ENCODE measurements at places on chromosomes 2 and 18.

DNA sequence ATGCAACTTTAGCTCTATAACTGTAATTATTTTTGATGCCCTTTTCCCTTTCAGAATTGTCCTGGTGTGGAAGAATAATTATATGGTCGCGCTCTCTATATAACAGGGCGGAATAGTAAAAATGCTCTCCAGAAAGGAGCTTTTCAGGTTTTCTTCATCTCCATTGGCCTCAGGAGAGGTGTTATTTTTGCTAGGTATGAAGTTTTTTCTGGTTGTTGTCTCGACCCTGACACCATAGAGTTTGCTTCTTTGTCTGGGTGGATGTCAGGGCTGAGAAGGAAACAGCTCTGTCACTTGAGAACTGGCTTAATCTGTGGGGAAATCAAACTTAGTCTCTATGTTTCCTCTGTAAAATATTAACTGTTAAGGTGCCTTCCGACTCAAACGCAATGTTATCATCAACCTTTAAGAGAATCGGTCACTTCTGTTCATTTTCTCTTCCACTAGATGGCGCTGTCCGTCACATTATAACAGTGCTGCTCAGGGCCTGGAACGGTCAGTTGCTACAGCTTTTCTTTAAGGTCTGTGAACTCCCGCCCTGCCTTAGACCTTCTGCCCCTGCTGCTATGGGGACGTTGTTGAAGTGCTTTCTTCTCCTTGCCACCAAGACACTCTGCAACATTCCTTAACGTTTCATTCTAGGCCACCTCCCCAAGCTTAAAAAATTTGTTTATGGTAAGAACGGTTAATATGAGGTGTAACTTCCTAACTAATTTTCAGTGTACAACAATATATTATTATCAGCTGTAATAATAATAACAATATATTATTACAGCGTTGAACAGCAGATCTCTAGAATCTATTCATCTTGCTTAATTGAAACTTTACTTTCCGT, 23.8 kb upstream of the SERPINB12 start:
- DNase-seq: peak; percentile 42

GRCh38 chr2:209577376-209578357, 153.8 kb downstream of the MAP2 start:
- DNase-seq: no peak

DNA sequence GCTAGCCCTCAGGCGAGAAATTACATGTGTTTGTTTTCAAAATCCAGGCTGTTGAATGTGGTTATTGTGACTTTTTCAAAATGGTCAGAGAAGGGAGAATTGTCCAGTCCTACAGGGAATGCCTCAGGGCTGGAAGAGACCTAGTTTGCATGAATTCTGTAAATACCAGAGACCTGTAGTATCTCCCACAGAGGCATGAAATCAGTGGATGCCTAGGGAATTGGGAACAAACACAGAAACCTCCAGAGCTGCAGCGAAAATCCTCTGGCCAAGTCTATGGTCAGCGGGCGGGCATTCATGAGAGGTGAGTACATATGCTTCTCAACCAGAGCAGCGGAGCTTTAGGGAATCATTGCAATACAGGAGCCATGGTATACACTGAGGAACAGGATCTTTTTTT, 1596.5 kb upstream of the NXPH2 start:
- no peak for DNase-seq

GRCh38 chr18:50853863-50854271, 25.1 kb upstream of the ME2 start:
- DNase-seq: no peak

DNA sequence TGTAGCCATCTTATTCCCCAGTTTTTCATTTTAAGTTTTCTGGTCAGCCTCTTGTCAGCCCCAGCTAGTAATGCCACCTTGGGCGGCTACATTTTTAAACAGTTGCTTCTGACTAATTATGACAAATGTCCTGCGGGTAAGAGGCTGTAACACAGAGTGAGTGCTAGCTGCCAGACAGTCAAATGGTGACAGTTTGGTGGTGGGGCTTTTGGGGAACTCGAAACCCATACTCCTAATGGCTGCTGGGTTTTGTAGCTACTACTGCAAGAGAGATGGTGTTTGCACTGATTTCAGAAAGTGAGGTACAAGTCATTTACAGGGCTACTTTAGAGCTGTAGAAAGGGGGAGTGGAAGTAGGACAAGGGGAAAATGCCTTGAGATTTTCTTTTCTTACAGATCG, 48.2 kb downstream of the ZCCHC2 start:
- DNase-seq: no peak

GRCh38 chr2:112758711-112759110, 5.7 kb downstream of the CKAP2L start:
- DNase-seq: no peak

GRCh38 chr18:78431606-78432005, 548.0 kb upstream of the SALL3 start:
- DNase-seq: no peak

DNA sequence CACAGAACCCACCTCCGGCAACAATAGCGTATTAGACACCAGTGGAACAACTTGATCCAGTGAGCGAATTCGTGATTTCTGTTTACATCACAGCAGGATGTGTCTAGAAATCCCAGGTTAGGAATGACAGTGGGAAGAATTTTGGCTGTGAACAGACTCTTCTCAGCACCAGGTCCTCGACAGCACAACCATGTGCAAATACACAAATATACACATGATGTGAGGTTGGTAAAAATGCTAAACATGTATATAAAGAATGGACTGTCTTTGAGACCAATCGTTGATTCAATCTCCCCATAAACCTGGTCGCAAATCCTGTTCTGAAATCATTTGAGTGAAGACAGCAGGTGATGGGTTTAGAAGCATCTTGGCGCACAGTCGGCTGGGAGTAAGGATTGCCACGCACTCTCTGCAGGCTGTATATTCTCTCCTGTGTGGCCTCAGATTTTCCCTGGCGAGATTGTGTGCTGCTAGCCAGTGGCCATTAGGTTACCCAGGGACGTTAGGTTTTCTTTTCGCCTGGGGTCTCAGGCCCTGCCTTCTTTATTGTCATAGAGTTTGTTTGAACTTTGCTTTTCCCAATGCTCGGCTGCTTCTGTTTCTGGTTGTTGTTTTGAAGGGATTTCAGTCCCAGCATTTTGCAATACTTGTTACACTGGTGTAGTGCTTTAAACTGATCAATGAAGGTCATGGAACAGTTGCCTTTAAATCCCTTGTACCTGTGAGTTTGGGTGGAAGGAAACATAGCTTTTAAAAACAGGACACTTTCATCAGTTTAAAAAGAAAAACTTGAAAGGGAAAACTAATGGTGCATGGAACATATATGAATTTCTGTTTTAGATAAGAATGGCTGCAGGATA, 147.3 kb downstream of the ALPK2 start:
- no peak for DNase-seq

DNA sequence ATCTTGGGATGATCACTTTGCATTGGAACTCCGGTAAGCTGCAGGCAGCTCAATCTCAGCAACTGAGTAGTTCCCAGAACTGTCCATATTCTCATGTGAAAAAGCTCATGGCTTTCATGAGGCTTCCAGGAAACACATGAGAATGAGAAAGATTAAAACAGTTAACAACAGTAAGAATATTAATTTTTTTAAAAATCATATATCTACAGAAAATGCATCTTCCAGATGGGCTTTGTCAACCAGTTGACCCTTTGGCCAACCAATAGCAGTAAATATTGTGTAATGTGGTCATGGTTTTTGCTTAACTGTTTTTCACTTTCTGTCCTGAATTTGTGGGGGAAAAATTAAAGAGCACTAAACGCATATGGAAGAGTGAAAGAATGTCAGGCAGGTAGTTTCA, 131.2 kb upstream of the CCDC195 start:
- DNase-seq: no peak

- no peak for DNase-seq
Measured at GRCh38 chr2:20590704-20591515, 60.0 kb downstream of the HS1BP3 start.

GRCh38 chr2:103139628-103140268, 377.9 kb downstream of the TMEM182 start:
- no peak for DNase-seq

DNA sequence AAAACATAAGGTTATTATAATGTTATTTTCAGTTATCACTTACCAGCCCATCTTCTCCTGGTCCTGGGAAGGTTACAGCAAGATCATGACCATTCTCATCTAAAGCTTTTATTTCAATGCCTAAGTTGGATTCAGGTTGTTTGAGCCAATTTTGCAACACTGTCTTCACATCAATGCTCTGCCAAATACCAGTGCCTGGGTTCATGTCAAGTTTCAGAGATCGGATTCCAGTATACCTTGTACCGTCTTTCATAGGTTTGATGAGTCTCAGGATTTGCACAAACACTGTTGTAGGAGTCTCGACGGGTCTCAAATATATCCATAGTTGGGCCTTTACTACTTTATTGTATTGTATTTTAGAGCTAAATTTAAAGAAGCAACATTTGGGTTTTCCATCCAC, 2.5 kb downstream of the MSTN start:
- DNase-seq: no peak

DNA sequence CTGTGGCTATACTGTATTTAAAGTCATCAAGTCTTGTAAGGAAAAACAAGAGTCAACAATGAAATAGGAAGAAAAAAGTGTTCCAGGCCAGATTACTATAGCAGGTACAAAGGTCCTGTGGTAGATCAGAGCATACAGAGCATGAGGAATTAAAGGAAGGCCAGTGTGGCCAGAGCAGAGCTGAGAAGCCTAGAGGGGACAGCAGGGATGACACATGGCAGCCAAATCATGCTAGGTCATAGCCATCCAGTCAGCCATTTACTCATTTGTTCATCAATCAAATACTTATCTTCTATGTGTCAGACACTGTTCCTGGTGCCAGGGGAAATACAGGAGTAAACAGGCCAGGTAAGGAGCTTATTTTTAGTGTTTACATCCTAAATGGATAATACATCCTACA, 24.3 kb downstream of the ADD2 start:
- DNase-seq: no peak

- no peak for DNase-seq
Measured at GRCh38 chr18:75363446-75364225, 63.9 kb downstream of the SMIM21 start.

DNA sequence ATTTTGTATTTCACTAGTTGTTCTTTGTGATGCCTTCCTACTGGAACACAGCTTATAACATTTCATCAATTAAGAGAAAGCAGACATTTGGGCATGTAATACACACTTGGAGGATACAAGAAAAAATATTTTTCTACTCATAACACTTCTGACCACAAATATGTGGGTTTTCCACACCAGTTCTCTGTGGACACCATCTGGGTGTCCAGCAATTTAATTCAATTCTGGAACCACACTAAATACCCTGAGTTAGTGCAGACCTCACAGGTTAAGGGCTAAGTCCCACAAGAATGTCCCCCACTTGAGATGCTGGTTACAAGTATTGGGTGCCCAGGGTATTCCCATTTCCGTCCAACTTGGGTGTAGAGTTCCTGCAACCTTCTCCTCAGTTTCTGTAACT, 91.1 kb upstream of the SKOR2 start:
- DNase-seq: no peak

GRCh38 chr2:237624565-237624964, 2.8 kb upstream of the LRRFIP1 start:
- DNase-seq: no peak

GRCh38 chr2:171271971-171272436, 111.3 kb upstream of the TLK1 start:
- no peak for DNase-seq

- DNase-seq: peak; percentile 71
Measured at GRCh38 chr2:201128933-201129505, 13.1 kb downstream of the CFLAR start.

- DNase-seq: no peak
Measured at GRCh38 chr2:12014088-12014960, 267.9 kb downstream of the LPIN1 start.

DNA sequence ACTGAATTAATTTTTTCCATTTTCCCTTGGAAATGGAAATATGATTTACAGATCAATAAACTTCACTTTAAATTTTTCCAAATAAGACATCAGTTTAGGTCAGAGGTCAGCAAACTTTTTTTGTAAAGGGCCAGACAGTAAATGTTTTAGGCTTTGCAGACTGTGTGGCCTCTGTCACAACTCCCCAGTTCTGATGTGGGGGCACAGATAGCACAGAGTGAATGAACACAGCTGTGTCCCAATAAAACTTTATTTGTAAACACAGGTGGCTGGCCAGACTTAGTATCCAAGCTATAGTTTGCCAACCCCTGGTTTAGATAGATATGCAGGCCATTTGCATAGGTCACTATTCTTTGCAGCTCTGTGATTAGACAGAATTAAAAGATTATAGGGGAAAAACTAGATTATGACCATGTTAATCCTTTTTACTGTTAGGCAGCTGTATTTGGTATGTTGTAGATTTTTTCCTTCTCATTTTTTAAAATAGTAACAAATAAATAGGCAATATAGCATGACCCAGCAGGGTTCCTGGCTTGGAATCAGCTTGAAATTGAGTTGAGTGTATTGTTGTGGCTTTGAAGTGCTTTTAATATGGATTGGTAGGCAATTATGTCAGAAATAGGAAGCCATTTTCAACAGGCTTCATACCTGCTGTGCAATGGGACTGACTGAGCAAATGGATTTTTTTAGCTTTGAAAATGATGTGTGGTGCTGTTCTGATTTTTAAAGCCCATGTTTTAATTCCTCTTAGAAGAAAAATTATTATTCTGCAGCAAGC, 59.7 kb downstream of the WDSUB1 start:
- DNase-seq: no peak

DNA sequence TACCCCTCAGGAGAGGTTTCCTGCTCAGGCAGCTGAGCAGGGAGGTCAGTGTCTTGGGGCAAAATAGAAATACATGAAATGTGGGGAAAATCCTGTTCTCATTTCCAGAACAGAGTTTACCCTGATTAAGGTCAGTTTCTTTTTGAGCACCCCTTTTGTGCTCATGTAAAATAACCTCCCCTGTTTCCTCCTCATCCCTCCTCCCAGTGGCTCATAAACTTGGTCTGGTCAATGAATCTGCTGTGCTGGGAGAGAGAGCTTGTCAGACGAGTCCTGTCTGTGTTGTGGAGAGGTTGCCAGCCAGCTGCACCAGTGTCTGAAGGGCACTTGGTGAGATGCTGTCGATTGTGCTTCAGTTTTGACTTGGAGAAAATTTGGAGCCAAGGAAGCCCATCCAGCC, 48.6 kb downstream of the NTSR2 start:
- no peak for DNase-seq

- peak; percentile 47 for DNase-seq
Measured at GRCh38 chr2:200703127-200703925, 108.4 kb upstream of the BZW1 start.

- no peak for DNase-seq
Measured at GRCh38 chr2:238786379-238786778, 61.5 kb upstream of the TWIST2 start.

DNA sequence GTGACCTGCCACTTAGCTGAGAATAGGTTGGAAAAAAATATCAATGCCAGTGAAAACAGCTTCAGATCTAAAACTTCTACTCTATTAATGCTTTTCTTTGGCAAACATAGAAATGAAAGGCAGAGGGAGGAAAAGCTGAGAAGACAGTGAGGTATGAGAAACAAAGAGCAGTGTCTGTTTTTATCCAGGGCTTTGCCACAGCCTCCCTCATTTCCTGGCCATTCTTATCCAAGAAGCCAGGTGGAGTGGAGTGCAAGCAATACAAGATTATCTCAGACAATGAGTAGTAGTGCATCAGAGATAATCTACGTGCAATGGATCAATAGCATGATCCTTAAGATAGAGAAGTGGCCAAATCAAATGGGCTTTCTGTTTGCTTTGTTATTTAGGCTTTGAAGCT, 808.7 kb upstream of the PIK3C3 start:
- no peak for DNase-seq
